ENCODE measurements at places on chromosomes 5 and 9.

DNA sequence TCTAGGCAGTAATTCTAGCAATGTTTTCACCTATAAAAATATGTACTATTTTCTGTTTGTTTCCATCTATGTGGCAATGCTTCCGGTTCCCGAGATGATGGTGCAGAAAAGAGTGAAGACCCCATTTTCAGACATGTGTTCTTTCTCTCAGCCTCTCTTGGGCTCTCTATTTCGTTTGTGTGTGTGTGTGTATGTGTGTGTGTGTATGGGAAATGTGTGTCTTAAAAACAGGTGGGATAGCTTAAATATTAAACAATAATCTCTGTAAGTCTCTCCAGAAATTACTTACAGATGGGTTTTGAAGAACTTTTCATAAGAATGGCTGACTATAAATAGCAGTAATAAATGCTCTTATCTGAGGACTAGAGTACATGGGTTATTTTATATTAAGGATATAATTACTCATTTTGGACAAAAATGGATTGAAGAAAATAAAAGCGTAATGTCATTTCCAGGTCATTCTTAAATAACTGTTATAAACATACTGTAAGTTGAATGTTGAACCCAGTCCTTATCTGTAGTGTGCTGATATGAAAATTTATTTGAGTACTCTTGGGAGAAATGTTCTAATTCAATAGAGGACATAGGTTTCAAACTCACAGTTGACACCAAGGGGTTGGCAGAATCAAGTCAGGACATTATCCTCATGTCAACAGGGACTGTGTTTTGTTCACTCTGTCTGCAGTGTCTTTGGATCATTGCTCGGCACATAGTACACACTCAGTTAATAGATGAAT, 31.1 kb downstream of the PCSK5 start:
- no peak for DNase-seq

- DNase-seq, result no peak
These were observed 16.4 kb downstream of the SLCO4C1 start for GRCh38 chr5:102279711-102280110.

GRCh38 chr5:10729320-10730042, 31.6 kb downstream of the DAP start:
- no peak for DNase-seq

- DNase-seq, result no peak
These were observed 185.9 kb downstream of the GRIA1 start for GRCh38 chr5:153676406-153676805.

DNA sequence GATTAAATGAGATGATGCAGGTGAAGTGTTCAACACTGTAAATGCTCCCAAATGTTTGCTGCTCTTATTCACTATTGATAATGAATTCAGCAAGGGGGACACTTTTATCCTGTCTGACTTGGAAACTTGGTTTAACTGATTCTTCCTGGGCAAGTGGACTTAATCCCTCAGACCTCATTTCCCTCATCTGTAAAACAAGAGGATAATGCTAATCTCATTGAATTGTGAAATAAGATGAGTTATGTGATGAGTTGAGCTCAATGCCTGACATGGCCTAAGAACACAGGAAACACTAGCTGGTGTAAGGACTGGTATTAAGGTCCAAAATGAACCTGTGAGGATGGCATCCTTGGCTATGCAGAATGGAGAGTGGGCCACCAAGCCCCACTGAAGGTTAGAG, 23.3 kb downstream of the TNFSF15 start:
- no peak for DNase-seq

GRCh38 chr9:20084125-20084524, 295.3 kb upstream of the SLC24A2 start:
- DNase-seq, result no peak

DNA sequence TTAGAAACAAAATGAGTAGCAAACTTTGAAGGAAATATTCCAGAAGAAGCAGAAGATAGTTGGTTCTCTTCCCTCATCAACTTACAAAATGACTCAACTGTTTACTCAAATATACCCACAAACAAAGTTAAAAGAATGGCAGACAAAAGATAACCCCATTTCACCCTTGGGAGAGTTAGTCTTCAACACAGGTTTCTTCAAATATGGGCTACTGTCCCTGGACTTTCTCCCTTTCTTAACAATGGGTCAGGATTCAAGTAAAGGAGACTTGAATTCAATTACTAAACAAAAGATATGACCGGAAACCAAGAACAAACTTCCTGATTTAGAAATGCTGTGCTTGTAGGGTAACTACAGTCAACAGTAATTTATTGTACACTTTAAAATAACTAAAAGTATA, 14.2 kb downstream of the RFX3 start:
- no peak for DNase-seq

DNA sequence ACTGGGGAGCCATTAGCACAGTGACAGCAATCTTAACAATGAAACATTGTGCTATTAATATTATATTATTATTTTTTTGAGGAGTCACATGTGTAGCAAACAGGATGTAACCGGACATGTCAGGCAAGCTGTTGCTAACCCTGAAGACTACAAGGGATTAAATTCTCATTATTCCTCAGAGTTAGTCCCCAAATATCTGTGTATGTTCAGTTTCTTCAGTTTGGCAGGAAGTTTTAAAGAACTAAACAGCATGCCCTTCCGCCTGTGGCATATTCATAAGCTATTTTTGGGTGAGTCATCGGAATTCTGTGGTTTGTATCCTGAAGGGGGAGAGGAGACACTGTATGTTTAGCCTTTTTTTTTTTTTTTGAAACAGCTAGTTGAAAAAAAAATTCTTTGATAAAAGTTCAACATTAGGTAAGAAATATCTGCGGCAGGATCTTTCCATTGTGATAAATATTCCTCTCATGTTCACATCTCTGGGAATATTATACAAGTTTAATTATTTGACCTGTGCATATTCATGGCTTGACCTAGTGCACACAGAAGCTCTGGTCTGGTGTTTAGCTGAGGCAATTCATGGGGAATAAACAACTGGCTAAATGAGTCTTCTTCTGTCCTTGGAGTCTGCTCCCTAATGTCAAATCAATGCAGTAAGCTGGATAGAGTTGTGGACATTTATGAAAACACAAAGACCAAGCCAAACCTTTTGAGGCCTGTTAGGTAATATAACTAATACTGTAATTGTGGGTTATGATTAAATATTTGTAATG, 202.7 kb upstream of the CDKN2B start:
- no peak for DNase-seq

DNA sequence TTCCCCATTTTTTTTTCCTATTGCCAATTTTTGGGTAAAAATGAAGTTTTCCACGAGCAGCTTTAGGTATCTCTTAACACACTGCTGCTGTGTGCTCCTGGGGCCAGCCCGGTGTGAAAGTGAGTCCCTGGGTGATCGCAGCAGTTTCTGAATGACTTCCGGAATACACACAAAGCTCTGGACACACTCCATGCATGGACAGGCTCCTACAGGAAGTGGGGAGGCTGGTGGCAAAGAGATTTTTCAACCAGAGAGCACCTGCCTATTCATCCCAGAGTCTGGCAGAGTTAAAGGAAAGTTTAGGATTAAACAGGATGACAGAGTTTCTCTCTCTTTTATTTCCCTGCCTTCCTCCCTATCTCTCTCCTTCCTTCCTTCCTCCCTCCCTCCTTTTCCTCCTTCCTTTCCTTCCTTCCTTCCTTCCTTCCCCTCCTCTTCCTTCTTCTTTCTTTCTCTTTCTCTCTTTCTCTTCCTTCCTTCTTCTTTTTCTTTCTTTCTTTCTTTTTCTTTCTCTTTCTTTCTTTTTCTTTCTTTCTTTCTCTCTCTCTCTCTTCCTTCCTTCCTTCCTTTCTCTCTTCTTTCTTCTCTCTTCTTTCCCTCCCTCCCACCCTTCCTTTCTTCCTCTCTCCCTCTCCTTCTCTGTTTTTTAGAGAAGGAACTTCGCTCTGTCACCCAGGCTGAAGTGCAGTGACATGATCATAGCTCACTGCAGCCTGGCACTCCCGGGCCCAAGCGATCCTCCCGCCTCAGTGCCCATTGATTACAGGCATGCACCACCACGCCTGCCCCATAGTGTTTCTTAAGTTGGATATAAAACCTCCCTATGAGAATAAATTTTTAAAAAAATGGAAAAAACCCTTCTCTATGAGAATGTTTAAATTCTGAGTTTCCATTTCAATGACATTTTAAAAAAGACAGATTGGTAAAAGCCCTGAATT, 38.7 kb upstream of the UBTD2 start:
- no peak for DNase-seq

DNA sequence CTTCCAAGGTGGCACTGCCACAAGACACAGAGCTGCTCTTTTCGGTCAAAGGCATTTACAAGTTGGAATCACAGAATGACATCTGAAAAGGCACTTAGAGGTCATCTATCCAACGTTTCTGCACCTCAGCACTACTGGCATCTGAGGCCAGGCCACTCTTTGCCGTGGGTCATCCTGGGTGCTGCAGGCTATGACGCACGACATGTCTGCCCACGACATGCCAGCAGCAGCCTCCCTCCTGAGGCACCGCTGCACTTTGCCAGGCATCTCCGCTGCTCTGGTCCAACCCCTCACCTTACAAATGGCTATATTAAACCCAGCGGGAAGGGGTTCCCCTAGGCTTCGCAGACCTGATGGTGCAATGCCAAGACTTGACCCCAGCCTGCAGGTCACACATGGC, 8.1 kb downstream of the SURF4 start:
- DNase-seq, result no peak

- DNase-seq, result no peak
These were observed 290.3 kb downstream of the NSG2 start for GRCh38 chr5:174335682-174336364.

GRCh38 chr5:174571662-174572397, 152.6 kb upstream of the MSX2 start:
- no peak for DNase-seq

DNA sequence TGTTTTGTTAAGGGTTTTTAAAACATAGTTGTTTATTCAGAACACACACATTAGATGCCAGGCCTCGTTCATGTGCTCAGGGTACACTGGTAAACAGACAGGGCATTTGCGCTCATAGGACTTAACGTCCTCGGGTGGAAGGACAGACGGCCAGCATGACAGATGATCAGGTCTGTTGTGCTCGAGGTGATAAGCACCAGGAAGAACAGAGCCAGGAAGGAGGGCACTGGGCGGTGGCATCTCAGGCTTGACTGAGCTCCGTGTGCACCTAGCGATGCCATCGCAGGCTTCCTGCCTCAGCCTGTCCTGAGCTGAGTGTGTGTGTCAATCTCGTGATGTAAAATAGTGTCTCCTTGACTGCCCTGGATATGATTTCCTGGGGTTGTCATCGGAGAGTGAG, 96.5 kb downstream of the EHMT1 start:
- no peak for DNase-seq

DNA sequence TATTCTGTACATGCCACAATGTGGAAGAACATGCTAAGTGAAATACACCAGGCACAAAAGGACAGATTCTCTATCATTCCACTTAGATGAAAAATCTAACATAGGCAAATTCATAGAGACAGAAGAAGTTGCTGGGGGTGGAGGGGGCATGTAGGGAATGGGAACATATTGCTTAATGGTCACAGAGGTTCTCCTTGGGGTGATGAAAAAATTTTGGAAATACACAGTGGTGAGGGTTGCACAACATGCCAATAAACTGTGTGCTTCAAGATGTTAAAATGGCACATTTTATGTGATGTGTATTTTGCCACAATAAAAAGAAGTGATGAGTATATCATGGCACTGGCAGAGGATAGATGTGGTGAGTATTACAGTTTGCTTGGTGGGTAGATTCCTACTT, 111.9 kb downstream of the SUSD1 start:
- DNase-seq, result no peak

- no peak for DNase-seq
These were observed 12.4 kb downstream of the SLC30A5 start for GRCh38 chr5:69105996-69106906.

- no peak for DNase-seq
These were observed 2.0 kb downstream of the CLIC3 start for GRCh38 chr9:136994180-136994887.

GRCh38 chr5:60540856-60541805, 158.8 kb downstream of the DEPDC1B start:
- DNase-seq, result no peak

DNA sequence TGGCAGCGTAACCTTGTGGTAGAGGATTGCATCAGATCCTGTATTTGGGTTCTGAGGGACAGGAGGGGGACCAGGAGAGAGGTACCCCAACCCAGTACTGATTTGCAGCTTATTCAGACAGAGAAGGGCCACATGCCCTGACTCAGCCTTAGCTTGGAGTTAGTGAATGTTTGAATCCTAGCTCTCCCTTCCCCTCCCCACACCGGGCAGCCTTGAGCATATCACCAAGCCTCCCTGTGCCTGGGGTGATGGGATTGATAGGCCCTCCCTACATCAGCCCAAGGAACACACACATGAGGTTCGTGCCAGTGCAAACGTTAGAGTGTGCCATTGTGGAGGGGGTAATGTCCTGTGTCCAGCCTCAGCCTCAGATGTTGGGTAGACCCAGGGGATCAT, 71.9 kb downstream of the AMBP start:
- DNase-seq, result no peak

- no peak for DNase-seq
These were observed 81.8 kb upstream of the ELL2 start for GRCh38 chr5:96043446-96043845.

- DNase-seq, result no peak
These were observed 12.5 kb upstream of the ARSI start for GRCh38 chr5:150315245-150315644.

DNA sequence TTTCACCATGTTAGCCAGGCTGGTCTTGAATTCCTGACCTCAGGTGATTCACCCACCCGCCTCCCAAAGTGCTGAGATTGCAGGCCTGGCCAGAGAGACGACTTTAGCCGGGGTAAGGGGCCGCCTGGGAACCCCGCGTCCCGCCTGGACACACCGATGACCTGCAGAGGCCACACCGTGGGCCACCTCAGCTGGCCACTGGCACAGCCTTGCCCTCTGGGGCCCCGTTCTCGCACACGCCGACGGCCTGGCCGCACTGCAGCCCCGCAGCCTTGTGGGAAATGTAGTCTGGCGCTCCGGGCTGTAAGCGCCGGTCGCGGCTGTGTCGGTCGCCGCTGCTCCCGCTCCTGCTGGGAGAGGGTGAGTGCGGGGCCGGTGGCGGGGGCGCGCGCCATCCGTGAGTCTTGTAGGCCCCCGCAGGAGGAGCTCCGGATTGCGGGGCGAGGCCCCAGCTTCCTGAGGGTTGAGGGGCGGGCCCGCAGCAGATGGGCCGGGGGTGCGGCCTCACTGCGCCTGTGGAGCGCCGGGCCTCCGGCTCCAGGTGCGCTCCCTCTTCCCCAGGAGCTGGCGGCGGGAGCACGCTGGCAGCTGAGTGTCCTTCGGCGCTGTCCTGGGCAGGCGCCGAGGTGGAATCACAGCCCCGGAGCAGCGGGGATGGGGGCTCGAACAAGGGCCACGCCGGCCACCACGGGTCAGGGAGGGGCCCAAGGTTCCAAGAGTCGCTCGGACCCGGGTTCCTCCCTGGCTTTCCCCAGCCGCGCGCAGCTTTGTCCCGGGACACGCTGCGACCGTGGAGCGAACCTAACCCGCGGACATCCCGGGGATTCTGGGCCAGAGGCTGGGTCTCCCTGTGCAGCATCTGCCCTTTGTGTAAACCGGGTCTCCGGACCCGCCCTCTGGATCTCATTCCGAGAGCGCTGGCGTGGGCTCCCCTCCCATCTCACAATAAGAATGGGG, at the start of gene ZFP2:
TSS of gene ZFP2 (plus strand) at position 299 of the 957 bp plus-strand sequence. CDS start 35,401 bp downstream, outside the sequence.
- no peak for DNase-seq
